Inflammatory macrophage (primary cell): ENCODE measurements at places on chromosomes 3 and 15.

DNA sequence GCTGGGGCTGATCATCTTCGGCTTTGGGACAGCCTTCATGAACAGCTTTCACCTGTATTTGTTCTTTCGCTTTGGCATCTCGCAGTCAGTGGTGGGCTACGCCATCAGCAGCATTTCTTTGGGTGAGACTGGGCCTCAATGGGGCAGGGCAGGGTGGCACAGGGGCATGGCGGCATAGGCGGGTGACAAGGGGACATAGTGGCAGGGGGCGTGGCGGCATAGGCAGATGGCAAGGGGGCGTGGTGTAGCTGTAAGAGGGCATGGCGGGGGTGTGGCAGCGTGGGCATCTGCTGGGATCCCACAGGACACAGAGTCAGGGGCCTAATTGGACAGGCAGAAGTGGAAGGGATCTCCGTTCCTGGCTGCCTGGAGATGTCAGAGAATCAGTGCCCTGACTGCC is 25.5 kb downstream of the SLC22A14 start:
- DNase-seq: no peak

DNA sequence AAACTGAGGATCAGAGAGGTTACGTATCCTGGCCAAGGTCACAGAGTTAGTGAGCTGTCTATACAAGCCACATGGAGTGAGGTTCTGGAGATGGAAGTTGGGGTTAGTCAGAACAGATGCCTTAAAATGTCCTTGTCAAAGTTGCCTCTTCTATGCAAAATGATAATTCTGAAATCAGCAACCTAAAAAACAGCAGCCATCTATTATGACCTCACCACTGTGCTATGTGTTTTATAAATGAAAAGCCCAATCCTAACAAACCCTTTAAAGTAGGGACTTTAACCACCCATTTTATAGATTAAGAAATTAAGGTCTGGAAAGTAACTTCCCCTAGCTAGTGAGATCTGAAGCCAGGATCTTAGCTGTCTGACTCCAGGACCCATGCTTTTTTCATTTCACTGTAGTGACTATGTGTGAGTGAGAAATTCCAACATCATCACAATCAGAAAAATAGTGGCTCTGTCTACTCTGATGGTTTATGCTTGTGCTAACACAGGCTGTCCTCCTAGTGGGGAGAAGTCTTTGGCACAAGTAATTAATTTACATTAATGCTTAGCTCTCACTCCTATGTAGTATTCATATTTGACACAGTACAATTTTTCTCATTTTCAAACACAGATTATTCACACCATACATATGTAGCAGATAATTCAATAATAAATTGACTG is 143.6 kb downstream of the ANO10 start:
- no peak for DNase-seq

DNA sequence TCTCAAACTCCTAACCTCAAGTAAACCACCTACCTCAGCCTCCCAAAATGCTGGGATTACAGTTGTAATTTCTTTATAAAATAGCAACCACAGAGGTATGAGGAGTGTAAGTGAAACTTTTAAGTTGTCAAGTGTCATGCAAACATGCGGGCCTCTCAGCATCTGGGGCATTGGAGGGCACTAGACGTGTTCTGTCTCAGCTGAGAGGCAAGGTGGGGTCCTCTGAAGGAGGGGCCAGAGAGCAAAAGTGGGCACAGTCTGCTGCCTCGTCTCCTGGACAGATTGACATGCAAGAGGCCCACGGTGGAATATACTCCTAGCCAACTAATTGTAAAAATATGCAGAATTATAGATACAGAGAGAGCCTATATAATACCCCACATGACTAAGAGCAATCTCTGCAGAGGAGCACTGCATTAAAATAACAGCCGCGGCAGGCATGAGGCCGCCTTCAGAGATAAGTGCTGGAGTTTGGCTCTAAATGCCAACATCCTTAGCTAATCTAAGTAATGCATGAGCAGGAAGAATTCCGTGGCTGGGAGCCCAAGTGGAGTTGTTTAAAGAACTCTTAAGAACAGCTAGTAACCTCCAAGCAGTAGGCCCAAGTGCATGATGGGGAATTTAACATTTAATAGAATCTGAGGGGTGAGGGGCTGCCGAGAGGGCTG is 87.8 kb upstream of the RNU6-1 start:
- no peak for DNase-seq

DNA sequence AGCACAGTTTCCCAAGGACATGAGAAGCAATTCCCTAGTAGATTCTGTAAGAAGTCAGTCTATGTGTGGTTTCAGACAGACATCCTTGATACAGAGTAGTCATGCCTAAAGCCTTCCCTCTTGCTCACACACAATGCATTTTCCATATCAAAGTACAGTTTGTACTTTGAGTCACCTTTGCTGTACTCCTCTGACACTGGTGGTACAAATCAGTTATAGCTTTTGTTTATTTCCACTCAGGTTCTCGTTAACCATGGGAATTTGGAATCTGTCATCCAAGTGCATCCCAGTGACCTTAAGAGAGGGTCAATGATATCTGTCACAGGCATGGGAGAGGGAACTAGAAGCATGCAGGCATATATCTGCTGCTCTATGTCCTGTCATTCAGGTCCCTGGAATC is 3.6 kb upstream of the GNB4 start:
- no peak for DNase-seq

- no peak for DNase-seq
These were observed 122.3 kb downstream of the CHRNA7 start for GRCh38 chr15:32152574-32152973.

- no peak for DNase-seq
These were observed 85.2 kb upstream of the PRR23C start for GRCh38 chr3:139129892-139130291.

- no peak for DNase-seq
These were observed 37.4 kb downstream of the PRKCD start for GRCh38 chr3:53198256-53198977.

GRCh38 chr15:60316961-60317360 is 80.8 kb downstream of the ANXA2 start:
- no peak for DNase-seq

DNA sequence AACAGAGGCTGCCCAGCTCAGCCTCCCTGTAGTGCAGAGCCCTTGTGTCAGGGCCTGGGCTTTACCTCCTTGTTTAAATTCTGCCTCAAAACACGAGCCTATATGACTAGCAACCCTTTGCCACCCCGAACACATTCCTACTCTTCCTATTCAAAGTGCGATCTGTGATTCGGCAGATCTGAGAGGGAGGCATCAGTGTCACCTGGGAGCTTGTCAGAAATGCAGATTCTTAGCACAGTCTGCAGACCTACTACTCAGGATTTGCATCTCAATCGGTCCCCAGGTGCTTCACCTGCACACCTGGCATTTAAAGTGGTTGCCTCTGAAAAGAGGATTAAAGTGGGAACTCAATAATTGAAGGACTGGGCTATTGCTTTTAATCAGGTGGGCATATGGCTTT is 273.2 kb upstream of the TOPAZ1 start:
- no peak for DNase-seq

DNA sequence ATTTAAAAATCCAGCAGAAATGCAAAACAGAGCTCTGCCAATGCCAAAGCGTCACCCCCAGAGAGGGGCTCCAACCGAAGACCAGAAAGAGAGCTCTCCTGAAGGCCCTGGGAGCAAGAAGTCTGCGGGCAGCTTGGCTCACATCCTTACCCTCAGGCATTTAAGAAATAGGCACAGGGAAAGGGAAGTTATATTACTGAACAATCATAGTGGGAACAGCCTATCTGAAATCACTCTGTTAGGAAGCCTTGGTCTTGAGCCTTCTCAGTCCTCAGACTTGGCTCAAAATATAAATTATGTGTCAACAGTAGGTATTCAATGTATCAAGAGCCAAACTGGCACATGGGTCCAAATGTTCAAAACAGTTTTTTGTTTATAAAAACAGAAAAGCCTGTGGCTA is 10.3 kb upstream of the PPARG start:
- no peak for DNase-seq

DNA sequence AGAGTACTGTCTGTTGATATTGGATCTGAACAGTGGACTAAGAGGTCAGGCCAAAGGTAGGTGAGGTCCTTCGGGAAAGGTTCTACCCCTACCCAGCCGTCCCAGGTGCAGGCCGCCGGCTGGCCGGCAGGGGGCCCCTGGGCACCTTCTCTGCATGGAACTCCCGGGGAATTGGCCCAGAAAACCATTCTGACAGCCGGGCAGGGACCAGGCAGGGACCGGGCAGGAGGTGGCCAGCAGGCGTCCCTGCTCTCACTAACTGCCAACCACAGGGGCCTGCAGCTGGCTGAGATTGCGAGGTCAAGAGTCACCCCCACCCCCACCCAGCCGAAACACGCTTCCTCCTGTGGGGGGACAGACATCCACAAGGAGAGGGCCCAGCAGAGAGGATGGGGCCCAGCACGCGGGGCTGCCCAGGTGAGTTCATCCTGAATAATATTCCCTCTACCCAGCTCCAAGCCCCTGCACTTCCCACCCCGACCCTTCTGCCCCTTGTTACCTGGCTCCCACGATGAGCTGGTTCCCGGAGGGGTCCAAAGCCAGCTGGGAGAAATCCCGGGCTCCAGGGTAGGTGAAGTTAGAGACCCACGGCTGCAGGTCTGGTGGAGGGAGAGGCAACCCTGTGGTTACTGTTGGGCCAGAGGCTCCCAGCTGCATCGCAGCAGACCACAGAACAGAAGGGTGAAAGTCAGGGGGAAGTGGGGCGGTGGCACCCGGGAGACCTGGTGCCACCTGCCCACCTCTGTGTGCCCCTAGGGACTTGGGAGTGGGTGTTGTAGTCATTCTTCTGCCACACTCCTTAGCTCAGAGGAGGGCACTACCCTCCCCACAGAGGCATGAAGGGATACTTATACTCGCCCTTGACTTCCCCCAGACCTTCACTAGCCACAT is 84.4 kb downstream of the SEMA5B start:
- DNase-seq: no peak

DNA sequence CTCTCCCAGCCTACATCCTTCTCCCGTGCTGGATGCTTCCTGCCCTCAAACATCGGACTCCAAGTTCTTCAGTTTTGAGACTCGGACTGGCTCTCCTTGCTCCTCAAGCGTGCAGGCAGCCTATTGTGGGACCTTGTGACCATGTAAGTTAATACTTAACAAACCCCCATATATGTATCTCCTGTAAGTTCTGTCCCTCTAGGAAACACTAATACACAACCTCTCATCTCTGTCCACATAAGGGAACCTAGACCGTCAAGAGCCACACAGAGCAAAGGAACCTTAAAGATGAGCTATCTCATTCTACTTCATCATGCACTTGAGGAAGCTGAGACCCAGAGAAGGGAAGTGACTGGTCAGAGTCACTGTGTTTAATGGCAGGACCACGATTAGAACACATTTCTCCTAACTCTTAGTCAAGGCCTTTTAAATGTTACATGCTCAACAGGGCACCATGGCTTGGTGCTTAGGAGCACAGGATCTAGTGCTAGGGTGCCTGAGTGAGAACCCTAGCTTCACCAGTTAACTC is 50.3 kb downstream of the NPTN start:
- peak; percentile 67 for DNase-seq

DNA sequence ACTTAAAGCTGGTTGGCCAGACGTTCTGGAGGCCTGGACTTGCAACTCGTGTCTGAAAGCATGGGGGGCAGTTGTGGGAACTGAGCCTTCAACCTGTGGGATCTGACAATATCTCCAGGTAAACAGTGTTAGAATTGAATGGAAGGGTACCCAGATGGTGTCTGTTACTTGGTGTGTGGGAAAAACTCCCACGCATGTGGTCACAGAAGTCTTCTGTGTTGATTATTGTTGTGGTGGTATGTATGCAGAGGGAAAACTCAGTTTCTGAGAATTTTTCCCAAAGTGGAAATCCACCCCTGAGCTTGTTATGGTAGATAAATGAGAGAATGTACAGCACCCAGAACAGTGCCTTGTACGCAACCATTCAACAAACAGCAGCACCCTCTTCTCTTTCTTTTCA is 238.1 kb upstream of the ICE2 start:
- no peak for DNase-seq

DNA sequence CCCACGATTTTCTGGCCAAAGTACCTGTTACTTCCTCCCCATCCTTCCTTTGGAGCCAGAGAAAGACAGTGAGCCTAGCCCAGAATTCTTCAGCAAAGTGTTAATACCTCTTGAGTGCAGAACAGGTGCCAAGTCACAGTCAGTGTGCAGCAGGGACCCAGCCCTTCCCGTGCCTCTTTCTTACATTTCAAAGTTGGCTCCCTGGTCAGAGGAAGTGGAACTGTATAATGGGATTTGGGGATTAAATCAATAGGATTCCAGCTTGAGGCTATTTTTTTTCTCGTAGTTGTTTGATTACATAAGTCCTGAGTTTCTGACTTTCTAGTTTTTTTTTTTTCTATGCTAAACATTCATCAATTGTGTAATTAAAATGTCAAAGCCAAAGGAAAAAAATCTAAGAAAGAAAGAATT is 52.6 kb upstream of the ABHD10 start:
- DNase-seq: no peak

DNA sequence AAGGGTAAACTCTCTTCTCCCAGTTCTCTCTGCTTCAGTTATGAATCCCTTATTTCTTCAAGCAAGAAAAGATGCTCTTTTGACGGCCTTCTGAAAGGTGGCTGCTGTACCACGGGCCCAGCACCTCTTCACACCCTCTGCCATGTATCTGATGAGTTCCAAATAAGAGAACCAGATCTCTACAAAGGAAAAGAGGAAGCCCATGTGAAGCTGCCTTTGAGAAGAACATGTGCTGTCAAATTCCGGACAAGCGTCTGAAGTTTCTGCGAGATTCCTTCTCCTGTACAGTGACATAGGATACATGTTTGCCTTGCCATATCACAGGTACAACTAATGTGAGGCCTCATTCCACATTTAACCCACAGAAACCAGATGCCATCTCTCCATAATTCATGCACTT is 59.2 kb downstream of the SH3BP5 start:
- peak; percentile 63 for DNase-seq

- peak; percentile 39 for DNase-seq
These were observed 82.1 kb downstream of the EEFSEC start for GRCh38 chr3:128235207-128235926.

- DNase-seq: no peak
These were observed 96.7 kb downstream of the FOXP1 start for GRCh38 chr3:71486831-71487230.

DNA sequence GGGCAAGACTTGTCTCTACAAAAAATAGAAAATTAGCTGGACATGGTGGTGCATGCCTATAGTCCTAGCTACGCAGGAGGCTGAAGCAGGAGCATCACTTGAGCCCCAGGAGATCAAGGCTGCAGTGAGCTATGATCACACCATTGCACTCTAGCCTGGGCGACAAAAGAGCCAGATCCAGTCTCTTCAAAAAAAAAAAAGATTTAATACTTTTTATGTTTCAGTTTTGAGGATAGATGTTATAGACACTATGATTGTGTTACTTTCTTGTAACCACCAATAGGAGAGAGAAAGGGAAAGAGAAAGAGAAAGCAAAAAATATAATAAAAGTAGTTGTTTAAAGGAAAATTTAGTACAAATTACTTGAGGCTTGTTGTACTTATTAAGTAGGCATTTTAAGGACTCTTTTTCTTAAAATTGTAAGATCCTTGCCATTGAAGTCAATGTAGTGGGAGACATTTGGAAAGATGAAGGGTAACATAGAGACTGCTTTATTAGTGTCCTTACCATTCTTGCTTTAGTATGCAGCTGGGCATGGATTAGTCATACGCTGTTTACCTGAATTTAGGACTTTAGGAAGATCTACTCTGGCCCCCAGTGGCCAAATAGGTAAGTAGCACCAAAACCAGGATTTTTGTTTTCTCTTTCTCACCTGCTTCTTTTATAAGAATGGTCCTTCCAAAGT is 35.1 kb upstream of the ZDHHC23 start:
- DNase-seq: peak; percentile 15
